Stimulated activated CD4-positive, alpha-beta T cell treated with anti-CD3 and anti-CD28 coated beads, Interleukin-1b, Interleukin-23, amount 100 ng/mL, for 48 hours (primary cell): ENCODE measurements at places on chromosomes 7 and 10.

DNA sequence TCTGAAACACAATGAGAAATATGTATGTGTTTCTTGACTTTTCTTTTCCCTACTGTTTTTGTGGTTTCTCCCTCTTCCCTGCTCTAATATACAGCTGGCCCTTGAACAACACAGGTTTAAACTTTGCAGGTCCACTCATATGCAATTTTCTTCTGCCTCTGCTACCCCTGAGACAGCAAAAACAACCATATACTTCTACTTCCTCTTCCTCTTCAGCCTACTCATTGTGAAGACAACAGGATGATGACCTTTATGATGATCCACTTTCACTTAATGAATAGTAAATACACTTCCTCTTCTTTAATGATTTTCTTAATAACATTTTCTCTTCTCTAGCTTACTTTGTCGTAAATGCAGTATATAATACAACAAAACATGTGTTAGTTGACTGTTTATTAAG, 35.0 kb upstream of the DGKB start:
- no peak for DNase-seq

GRCh38 chr7:72336632-72337389, 75.3 kb downstream of the CALN1 start:
- DNase-seq: no peak

DNA sequence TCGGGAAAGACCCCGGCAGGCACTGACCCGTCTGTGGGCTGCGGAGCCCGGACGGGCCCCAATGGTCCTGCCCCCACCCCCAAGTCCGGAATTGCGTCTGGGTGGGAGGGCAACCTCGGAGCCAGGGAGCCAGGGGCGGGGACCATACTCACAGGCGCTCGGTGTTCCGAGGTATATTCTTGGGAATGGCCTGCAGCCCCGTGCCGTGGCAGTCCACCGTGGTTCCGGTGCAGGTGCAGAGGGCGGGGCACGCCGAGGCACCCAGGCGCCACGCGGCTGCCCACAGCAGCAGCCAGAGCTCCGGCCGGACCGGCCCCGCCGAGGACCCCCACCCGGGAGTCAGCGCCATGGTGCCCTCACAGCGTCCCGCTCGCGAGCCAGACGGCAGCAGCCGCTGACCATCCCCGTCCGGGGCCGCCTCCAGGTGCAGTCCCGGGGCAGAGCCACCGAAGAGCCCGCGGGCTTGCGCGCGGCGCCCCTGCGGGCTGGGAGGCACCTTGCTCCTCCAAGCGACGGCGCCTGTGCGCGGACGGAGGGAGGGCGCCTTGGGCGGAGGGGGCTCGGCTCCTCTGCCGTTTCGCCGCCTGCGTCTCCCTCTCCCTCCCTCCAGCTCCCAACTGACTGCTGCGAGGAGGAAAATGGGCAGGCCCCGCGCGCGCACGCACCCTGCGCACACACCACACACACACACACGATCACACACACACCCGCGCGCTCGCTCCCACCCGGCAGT, at the start of gene SLIT1:
TSS of gene SLIT1 (minus strand) at position 634 of the 733 bp plus-strand sequence. CDS start at position 349, 285 bp downstream.
- no peak for DNase-seq

- no peak for DNase-seq
Measured at GRCh38 chr10:71962901-71963300, 1.3 kb upstream of the CHST3 start.

DNA sequence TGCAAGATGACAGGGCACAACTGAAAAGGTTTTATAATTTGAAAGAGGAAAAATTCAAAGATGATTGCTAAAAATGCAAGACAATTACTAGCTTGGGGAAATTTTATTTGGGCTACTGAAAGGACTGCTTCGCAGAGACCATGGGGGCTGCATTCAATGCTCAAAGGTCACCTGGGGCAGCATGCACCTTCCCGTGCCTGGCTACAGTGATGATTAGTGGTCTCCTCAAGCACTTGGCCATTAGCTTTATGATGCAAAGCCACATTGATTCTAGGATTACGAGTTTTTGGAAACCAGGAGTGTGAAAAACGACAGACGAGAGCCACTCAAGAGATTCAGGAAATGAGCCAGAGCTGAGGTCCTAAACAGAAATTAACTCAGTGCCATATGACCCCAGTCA, 764.6 kb downstream of the PHTF2 start:
- no peak for DNase-seq

DNA sequence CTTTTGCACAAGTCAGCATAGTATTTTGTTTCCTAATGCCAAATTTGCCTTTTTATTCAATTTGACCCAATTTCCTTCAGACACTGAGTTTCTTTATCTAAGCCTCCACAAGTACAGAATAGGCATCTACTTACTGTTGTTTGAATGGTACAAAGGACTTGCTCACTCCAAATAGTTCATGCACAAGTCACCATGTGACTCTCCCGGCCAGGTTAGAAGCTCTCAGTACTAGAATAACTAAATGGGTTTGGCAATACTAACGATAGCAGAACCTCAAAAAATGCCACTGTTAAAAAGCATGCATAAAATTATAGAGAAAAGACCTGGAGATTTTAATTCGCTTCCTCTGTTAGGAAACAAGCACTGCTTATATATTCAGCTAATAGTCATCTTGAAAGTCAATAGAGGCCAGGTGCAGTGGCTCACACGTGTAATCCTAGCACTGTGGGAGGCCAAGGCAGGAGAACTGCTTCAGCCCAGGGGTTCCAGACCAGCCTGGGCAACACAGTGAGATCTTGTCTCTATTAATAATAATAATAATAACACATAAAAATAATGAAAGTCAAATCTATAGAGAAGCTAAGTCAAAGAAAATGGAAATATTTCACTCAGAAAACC, 335.8 kb upstream of the MBL2 start:
- DNase-seq: no peak

GRCh38 chr10:48473704-48474103, 131.2 kb downstream of the ARHGAP22 start:
- DNase-seq: no peak

GRCh38 chr10:111833251-111833650, 350.3 kb downstream of the GPAM start:
- DNase-seq: no peak

DNA sequence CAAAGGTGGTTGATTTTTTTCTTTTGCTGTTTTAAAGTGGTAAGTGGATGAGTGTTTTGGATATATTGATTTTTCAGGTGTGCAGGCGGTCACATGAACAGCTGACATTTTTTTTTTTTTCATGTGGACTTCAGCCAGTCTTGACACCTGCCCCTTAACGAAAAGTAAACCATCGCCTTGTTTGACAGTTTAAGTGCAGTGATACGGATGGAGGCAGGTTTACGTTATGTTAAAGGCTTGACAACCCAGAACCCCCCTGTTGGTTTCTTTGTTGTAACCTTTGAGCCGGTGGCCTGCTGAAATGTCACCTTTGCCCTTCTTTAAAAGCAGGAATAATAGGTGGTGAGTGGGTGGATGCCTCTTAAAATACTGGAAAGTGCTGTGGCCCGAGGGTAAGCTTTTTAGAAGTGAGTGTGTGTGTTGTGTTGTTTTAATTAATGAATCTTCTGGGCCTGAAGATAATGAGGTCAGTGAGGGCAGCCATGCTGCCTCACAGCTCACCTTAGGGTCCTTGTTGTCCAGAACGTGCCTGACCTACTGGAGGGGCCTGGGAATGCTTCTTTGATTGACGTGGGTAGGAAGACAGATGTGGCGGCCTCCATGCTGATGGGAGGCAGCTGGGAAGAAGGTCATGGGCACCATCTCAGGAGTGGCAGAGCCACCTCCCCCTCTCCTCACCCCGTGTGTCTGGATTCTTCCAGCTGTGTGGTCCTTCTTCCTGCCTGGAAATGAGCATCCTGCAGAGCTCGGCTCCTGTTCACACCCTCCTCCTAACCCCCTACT, 69.8 kb downstream of the TCF7L2 start:
- DNase-seq: no peak

DNA sequence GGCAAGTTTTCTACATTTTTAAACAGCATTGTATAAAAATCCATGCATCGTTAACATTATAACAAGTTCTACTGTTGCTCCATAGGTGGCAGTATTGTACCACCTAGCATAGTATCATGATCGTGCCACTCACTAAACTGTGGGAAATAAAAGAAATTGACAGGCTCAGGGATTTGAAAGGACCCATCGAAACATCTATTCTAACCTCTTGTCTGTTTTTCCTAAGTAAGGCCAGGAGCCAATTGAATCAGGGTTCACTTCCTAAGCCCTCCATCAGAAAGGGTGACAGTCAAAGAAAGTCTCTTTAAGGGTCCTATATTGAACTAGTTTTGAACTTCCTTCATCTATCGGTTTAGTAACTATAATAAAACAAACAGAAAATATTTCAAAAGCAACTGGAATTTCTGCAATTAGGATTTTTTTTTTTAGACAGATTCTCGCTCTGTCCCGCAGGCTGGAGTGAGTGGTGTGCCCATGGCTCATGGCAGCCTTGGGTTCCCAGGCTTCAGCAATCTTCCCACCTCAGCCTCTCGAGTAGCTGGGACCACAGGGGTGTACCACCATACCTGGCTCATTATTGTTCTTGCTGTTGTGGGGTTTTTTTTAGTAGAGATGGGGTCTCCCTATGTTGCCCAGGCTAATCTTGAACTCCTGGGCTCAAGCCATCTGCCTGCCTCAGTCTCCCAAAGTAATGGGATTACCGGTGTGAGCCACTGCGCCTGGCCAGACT, 9.4 kb downstream of the HACD1 start:
- DNase-seq: no peak

DNA sequence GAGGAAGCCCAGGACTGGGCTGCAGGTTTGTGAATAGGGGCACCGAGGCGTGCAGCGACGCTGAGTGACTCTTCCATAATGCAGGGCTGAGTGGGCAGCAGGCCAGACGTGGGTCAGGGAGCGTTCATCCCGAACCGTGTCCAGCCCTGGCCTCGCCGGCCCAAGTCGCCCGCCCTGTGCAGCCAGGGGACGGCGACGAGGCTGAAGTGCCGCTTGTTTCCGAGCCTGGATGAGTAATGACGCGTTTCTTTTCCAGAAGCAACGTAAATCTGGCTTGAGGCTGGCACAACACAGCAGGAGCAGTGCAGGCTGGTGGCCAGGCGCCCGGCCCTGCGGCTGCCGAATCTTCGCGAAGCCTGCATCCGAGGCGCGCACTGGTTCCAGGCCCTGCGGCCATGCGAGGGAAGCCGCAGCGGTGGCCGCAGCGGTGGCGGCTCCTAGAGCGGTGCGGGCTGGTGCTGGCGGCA, 74.0 kb upstream of the SEC61G start:
- no peak for DNase-seq

- no peak for DNase-seq
Measured at GRCh38 chr10:75430000-75430763, 1.2 kb upstream of the LRMDA start.
